ENCODE measurements at places on chromosomes 4 and X.
A peak's percentile ranks its signal among the peaks of the same experiment; 100 is the strongest.

DNA sequence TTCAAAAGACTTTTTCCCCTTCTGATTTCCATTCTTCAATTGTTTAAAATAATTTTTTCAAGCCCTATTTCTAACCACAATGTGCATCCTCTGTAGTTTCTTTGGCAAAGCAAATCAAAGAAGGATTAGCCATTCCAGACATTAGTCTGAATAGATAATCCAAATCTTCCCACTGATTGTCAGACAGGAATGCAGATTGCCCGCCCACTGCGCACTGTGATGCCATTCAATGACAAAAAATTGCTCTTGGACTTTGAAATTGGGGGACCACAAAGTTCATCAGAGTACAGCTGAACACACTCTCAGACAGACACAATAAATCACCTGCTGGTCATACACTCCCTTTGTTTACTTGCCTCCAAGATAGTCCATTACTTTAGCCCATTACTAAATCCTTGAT lies 216.5 kb upstream of the DKK2 start:
- no peak for ATAC-seq

GRCh38 chr4:135365065-135365464 lies 1163.5 kb upstream of the PABPC4L start:
- no peak for ATAC-seq

DNA sequence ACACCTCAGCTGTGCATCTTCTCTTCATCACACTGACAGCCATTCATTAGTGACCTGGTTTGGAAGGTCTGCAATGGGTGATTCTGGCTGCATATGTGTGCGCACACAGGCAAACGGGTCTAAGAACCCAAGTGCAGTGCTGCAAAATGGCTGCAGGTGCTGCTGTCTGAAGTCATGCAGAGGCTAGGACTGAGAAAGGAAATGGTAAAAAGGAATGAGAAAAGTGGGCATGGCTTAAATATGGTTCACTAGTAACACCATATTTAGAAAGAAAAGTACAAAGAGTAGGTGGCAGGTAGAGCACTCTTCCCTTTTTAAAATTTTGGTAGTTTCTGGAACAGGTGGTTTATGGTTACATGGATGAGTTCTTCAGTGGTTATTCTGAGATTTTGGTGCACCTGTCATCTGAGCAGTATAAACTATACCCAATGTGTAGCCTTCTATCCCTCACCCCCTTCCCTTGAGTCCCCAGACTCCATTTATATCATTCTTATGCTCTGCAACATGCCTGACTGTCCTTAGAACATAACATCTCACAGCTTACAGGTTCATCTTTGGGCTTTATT lies 78.4 kb downstream of the CCNG2 start:
- peak; percentile 71 for ATAC-seq

DNA sequence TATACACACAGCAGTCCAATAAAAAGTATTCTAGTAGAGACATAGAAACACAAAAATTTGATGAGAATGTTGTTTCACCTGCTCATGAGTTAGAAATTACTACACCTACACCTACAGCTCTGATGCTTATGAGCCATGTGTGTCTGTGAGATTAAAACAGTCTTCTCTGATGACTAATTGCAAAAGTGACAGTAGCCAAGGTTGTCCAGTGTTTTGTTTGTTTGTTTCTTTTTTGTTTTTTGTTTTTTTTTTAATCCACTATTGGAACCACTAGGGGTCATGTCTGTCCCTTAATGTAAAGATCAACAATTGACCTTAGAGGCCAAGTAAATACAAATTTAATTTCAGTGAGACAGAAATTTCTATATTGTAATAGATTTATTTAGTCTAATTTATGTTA lies 423.1 kb downstream of the TEX13C start:
- ATAC-seq: no peak

DNA sequence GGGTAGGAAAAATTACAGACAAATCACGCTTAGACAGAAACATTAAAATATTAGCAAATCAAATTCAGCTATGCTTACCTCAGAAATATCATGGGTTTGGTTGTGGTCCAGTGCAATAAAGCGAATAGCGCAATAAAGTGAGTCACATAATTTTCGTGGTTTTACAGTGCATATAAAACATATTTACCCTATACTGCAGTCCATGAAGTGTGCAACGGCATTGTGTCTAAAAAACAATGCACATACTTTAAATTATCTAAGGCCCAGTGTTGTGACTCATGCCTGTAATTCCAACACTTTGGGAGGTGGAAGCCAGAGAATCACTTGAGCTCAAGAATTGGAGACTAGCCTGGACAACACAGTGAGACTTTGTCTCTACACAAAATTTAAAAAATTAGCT lies 195.7 kb upstream of the IL1RAPL1 start:
- no peak for ATAC-seq

- no peak for ATAC-seq
Observed at GRCh38 chrX:70480660-70481018, 36.0 kb downstream of the DLG3 start.

DNA sequence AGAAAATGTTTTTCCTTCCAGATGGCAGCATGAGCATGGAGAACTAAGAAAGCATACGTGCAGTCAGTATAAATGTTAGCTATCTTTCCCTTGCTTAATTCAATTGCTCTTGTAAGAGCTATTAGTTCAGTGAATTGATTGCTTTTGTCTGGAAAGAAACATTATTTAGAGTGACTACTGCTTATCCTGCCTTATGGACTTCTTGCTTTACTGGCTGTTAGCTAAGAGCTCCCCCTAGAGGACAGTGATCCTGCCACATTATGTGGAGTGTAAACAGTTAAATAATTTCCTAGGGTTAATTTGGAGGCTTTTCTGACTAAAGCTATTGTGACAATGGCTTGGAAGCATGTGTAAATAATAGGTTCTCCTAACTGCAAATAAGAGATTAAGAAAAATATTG lies 1402.4 kb downstream of the FAM133A start:
- no peak for ATAC-seq

DNA sequence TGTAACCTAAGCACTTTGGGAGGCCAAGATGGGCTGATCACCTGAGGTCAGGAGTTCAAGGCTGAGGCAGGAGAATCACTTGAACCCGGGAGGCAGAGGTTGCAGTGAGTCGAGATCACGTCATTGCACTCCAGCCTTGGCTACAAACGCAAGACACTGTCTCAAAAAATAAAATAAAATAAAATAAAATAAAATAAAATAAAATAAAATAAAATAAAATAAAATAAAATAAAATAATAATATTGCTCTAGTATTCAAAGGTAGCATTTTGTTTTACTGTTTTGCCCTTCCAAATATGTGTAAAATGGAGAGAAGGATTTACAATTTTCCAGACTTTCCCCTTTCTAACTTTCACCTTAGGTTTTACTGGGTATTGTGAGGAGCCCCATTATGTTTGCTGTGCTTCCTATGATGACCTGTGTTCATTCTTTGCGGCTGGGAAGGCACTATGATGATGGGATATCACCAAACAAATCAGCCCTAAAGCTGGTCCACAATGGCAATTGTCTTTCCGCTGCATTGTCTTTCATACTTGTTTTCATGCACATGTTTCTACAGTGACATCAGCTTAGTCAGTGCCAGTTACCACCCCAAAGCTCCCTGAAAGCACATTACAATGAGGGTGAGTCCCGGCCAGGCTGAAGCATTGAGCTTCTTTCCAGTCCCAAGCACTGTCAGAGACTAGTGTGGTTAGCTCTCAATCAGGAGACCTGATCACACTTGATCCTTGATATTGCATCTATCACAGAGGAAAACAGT lies 50.8 kb downstream of the DTHD1 start:
- peak; percentile 88 for ATAC-seq

DNA sequence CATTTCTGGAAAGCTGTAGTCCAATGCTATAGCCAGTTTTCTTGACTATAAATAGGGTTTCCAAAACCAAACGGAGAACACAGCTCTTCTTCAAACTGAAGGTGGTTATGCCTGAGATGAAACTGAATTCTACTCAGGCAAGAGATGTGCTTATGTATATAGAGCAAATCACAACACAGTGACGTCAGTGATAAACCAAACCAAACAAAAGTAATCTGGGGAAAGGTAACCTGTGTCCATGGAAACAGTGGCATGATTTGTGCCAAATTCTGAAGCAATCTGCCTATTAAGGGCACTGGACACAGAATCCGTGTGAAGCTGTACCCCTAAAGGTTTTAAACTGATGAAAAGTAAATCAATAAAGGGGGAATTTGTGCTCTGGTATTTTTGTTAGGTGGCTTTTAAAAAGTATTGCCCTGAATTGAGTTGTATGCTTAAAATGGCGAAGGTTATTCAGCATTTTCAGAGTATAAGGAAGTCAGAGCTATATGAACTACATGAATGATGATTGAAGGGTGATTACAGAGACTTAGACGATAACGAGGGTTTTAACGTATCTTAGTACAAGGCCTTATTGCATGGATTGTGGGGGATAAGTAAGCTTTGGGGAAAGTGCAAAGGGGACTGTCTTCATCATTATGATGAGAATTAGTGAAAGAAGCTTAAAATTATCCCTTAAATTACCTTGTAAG lies 38.6 kb downstream of the NPY5R start:
- no peak for ATAC-seq

- ATAC-seq: no peak
Observed at GRCh38 chr4:2765832-2766526, 9.8 kb upstream of the TNIP2 start.

GRCh38 chr4:12042818-12043217 lies 614.1 kb upstream of the HS3ST1 start:
- ATAC-seq: no peak

GRCh38 chrX:16250296-16250695 lies 83.0 kb downstream of the MAGEB17 start:
- no peak for ATAC-seq

DNA sequence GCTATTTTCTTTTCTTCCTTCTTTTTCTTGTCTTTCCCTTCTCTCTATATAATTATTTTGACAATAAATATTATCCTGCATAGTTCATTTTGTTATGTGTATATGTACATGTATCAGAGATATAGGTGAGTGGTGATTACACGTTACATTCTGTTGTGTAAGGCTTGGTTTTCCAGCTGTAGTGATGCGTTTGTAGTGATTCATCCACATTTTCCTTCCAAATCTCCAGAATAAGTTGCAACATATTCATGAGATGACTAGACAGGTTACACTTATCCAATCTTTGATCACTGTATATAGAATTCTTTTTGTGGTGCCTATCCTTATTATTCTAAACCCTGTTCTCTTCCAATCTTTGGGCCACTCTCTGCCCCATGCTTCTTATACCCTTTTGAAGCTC lies 540.2 kb downstream of the GBA3 start:
- ATAC-seq: no peak

- ATAC-seq: no peak
Observed at GRCh38 chr4:109608879-109609278, 48.8 kb downstream of the MCUB start.

GRCh38 chrX:16997313-16997712 lies 50.9 kb downstream of the REPS2 start:
- no peak for ATAC-seq

GRCh38 chr4:71773004-71773403 lies 10.9 kb downstream of the GC start:
- no peak for ATAC-seq

- ATAC-seq: no peak
Observed at GRCh38 chr4:180169394-180169793, 2073.8 kb upstream of the TENM3 start.

DNA sequence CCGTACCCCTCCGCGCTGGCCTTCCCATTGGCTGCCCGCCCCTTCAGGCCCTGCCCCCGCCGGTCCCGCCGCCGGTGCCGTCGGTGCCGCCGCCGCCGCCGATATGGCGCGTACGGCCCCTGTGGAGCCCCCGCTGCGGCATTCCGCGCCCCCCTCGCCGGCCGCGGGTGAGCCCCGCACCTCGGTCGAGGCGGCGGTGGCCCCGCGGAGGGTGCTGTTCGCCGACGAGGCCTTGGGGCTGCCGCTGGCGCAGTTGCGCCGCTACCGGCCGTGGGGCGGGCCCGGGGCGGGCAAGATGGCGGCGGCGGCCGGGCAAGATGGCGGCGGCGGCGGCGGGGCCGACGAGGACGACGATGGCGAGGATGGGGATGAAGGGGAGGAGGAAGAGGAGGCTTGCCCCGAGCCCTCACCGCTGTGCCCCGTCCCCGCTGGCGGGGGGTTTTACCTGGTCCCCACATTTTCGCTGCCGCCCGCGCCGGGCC lies at the start of gene PPP1R3F:
PPP1R3F (plus strand) TSS at position 27 of the 482 bp plus-strand sequence; CDS start at position 104, 77 bp downstream.
- peak; percentile 44 for ATAC-seq

GRCh38 chr4:98546910-98547594 lies 111.4 kb downstream of the TSPAN5 start:
- no peak for ATAC-seq

- ATAC-seq: peak; percentile 95
Observed at GRCh38 chr4:83569987-83570386, 34.1 kb downstream of the GPAT3 start.

DNA sequence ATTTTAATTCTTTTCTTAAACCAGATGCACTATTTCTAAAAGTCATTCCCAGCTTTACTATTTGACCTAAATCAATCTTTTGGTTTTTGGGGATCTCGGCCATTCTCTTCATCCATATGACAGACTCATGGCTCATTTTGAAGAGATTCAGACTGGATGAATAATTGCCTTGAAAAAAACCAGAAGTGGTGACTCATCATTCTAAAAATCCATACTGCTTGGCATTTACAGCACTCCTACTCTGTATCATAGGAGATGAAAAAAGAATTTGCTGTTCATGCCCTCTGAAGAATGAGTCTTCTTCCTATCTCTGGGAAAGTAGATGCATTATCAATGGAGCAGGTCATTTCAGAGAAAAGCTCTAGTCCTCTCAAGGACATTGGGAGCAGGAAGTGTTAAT lies 220.5 kb upstream of the RPS6KA3 start:
- ATAC-seq: no peak

- ATAC-seq: no peak
Observed at GRCh38 chrX:64885850-64886249, 90.4 kb downstream of the ZC4H2 start.

DNA sequence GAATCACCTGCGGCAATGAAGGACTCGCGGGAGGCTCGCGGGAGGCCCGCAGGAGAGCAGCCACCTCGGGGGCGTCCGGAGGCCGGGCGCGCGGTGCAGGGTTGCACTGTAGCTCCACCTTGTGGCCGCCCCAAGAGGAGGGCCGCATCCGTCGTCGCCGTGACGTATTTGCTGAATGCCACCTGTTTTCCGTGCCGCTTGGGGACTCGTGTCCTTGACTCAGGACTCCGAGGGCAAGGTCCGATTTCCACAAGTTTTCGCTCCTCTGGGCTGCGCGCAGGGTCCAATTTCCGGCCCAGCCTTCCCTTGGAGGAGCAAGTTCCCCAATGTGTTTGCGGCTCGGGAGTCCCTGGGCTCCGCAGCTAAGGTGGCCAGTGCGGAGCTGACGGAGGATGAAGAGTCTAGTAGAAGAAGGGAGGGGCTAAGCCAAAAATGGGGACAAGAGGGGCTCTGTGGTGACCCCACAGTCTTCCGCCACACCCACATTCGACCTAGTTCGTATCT lies 10.7 kb upstream of the DLG3 start:
- ATAC-seq: peak; percentile 84

All from stimulated activated memory B cell treated with anti-CD40 and anti-IgM and Interleukin-4, amounts not matched to agents 10 μg/mL and 1 μg/mL and 100 μg/mL, for 72 hours (primary cell).